Esophagus muscularis mucosa (tissue), 4 donors: ENCODE measurements at places on chromosomes 2 and 18. TPM values are rescaled to one million over a fixed set of nuclear protein-coding genes. Genes with fewer than 3 reads are reported as not detected.
A peak's percentile ranks its signal among the peaks of the same experiment; 100 is the strongest.

GRCh38 chr2:19540739-19541525 is 182.5 kb upstream of the OSR1 start:
- peak; percentile 62 for DNase-seq
- H3K4me1 ChIP-seq, result peaks cover 10% of the 10 kb centered on the region
- no peaks in the 10 kb centered on the region for H3K27me3 ChIP-seq
- no peak overlapping the region for H3K4me3 ChIP-seq
- no peak overlapping the region for H3K27ac ChIP-seq
- no peaks in the 10 kb centered on the region for H3K36me3 ChIP-seq

- H3K27me3 ChIP-seq, result no peaks in the 10 kb centered on the region
- H3K36me3 ChIP-seq, result no peaks in the 10 kb centered on the region
- no peak for DNase-seq
- H3K27ac ChIP-seq, result peak overlapping the region; percentile 17
These were observed 138.3 kb downstream of the DDX1 start for GRCh38 chr2:15729709-15730544.

GRCh38 chr2:54455131-54455562 is 980 bp upstream of the SPTBN1 start:
- peak overlapping the region; percentile 92 for H3K4me3 ChIP-seq
- no peak for DNase-seq
- peaks cover 32% of the 10 kb centered on the region for H3K4me1 ChIP-seq
- peak overlapping the region; percentile 98 for H3K27ac ChIP-seq
- H3K27me3 ChIP-seq, result no peaks in the 10 kb centered on the region

DNA sequence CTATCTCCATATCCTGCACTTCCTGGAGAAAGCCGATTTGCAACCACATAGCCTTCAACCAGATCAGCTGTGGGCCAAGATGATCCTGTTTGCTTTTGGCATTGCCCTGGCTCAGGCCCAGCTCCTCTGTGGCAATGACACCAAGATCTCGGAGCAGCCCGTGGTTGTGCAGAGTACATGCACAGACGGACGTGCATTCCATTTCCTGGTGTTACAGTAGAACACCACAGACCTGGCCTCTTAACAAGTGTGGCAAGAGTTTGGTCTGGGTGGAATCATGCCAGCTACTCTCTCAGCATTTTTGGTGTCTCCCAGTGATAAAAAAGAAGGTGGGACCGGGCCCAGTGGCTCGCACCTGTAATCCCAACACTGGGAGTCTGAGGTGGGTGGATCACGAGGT is 20.0 kb downstream of the MALT1 start:
- H3K4me1 ChIP-seq, result peaks cover 8% of the 10 kb centered on the region
- no peaks in the 10 kb centered on the region for H3K27me3 ChIP-seq
- H3K27ac ChIP-seq, result no peak overlapping the region
- DNase-seq, result no peak
- H3K36me3 ChIP-seq, result peaks cover 3% of the 10 kb centered on the region
- no peak overlapping the region for H3K4me3 ChIP-seq

Gene ASXL3
- total RNA-seq, result 2.1 TPM

Gene RBFA
- total RNA-seq, result 26.7 TPM
